ENCODE measurements at places on chromosomes 12 and 14.

DNA sequence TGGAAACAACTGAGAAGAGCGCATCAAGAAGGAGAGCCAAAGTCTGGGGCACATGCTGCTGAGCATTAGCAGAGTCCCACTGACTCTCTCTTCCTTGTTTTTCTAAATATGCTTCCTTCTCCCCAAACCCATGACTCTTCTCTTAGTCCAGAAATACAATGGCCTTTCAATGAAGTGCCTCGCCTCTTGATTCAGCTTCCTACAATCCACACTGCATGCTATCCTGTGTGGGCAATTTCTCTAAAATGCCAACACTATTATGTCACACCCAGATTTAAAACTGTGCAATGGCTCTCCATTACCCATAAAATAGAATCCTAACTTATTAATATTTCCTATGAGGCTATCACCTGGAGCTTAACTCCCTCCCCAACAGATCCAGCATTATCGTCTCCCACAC, 198.6 kb downstream of the RPAP3 start:
- DNase-seq, result no peak

DNA sequence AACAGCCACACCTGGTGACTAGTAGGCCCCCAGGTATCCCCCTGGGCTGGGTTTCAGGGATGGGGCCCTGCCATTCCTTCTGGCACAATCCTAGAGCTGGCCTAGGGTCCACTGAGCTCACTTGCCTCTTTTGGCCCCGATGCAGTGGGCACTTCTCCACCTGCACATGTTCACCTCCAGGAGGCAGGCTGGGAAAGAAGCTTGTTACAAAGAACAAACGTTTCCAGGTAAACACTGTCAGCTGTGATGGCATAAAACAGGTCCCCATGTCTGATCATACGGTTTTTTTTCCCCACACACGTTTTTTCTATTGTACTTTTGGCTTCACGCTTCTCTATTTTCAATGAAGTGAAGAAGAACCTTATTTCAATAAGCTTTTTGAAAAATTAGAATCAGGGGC, 15.8 kb upstream of the HVCN1 start:
- DNase-seq, result no peak

DNA sequence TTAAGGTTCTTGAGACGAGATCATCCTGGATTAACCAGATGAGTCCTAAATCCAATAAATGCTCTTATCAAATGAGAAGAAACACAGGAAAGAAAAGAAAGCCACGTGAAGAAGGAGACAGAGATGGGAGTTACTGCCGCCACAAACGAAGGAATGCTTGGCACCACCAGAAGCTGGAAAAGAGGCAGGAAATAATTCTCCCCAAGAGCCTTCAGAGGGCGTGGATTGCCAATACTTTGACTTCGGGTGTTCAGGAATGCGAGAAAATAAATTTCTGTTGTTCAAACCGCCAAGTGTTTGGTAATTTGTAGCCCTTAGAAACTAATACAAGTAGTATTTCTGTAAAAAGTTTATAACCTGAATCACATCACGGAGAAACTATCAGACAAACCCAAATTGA, 31.3 kb downstream of the ABCD2 start:
- DNase-seq, result no peak

GRCh38 chr12:48000878-48001504, 3.3 kb downstream of the COL2A1 start:
- DNase-seq, result no peak

- DNase-seq, result no peak
Observed at GRCh38 chr12:109687250-109687649, 26.4 kb upstream of the FAM222A start.

DNA sequence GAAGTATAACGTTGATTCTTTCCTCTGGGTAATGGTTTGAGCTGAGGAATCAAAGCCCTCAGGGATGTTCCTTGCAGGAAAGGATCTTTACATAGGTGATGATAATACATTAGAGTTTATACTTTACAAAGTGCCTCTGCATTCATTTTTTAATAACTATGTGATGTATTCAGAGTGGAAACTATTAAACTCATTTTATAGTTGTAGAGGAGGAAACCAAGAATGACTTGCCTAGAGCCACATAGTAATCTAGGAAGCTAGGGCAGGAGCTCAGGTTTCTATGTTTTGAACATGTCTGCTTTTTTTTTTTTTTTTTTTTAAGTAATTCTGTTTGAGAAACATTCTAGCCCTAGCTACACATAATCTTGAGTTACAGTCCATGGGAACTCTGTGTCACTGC, 117.3 kb downstream of the TXNDC16 start:
- no peak for DNase-seq

DNA sequence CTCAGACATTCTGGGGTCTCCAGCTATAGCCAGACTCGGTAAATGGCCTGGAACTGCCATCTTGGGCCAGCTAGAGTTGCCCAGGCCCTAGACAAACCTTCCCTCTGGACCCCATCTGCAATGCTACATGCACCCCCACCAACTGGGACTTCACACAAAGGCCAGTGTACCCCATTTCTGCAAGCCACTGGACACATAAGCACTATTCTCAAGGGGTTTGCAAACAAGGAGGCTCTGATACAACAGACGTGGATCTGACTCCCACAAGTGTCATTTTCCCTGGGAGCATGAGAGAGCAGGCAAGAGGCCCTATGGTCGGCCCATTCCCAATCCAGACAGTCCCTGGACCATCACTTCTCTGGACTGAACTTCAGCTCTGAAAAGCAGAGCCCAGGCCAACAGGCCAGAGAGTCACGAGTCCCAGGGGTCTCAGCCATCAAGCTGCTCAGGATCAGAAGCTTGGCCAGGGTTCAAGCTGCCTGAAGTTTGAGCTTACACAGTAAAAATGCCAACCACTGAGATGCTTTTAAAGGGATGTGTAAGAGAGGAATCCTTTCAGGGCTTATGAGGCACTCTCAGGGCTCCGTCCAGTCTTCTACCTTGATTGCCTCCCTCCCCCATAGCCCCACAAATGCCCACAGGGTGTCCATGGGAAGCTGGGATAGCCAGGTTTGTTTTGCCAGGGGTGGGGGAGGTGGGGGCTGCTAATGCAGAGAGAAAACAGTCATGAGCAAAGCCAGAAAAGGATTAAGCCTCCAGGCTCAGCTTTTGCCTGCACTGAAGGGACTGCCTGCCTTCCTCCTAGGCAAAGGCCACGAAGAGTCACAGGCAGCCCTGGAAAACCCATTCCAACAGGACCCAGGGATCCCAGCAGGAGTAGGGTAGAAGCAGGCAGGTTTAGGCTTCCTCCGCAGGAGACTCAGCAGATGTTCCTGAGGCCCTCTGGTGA, 31.7 kb upstream of the PNMA1 start:
- no peak for DNase-seq

DNA sequence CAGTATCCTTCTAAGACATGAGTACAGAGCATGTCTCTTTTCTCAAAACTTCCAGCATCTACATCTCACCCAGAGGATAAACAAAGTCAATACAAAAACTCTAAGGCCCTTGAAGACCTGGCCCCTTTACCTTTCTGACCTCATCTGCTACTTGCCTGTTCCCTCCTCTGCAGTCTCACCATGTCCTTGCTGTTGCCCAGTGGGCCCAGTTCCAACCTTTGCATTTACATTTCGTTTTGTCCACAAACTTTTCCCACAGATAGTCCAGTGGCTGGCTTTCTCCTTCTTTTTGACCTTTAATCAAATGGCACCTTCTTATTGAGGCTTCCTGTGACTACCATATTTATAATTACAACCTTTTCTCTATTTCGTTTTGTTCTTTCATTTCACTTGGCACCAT, 1.6 kb downstream of the IRAK4 start:
- no peak for DNase-seq

DNA sequence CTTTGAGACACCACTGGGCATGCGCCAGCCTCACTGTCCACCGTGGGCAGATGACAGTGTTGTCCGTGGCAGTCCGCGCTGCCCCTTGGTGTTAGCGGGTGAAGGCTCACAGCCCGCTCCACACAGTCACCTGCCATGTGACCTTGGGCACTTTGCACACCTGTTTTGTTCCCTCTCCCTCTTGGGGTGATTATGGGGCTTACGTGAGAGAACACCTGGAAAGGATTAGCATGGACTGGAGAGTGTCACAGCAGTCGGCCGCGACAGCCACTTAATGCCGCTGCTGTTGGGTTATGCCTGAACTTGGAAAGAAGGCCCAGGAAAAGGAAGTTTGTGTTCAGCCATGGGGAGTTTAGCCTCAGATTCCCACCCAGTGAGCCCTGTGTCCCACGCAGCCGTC, 94.2 kb downstream of the DDX51 start:
- DNase-seq, result no peak

- DNase-seq, result no peak
Observed at GRCh38 chr14:74846168-74846567, 29.8 kb downstream of the PROX2 start.

DNA sequence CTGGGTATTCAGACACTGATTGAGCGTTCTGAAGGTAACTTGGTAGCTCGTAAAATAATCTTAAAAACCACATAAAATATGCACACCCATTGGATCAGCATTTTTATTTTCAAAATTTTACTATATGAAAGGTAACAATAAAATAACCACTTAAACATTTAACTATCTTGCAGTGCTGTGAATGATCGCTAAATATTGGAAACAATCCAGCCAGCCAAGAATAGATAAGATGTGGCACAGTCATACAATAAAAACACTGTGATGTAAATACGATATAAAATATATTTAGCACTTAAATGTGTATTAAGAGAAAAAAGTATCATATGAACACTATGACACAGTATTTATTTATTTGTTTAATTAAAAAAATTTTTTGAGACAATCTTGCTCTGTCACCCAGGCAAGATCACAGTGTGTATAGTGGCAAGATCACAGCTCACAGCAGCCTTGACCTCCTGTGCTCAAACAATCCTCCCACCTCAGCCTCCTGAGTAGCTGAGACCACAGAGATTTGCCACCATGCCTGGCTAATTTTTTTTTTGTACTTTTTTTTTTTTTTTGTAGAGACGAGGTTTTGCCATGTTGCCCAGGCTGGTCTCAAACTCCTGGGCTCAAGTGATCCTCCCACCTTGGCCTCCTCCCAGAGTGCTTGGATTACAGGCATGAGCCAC, 39.4 kb downstream of the SDR9C7 start:
- DNase-seq, result no peak

DNA sequence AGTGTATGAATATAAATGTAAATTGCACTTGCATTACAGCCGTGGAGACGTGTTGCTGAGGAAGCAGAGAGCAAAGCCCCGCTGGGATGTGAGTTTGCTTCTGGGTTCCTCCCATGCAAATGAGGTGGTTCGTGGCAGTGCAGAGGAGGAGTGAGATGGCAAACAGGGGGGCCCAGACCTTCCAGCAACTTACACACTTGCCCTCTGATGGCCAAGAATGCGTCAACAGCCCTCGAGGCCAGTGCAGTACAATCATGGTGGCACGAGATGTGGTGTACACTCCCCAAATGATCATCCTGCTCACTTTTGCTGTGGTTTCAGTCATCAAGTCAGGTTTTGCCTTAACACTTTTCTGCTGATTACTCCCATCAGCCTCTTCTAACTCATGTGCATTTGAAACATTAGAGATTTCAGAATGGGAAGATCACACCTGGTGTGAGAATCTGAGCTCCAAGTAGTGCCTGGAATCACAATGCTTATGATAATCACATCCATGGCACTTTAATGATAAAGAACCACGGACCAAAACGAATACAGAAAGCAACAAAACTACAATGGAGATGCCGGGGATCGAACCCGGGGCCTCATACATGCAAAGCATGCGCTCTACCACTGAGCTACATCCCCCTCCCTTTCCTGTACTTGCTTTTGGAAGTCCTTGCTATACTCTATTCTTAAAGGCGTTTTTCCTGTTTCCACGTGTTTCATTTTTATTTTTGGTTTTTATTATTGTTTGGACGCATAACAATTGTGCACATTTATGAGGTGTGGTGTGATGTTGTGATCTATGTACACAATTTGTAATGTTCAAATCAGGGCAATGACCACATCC, 7.0 kb upstream of the UBC start:
- no peak for DNase-seq

DNA sequence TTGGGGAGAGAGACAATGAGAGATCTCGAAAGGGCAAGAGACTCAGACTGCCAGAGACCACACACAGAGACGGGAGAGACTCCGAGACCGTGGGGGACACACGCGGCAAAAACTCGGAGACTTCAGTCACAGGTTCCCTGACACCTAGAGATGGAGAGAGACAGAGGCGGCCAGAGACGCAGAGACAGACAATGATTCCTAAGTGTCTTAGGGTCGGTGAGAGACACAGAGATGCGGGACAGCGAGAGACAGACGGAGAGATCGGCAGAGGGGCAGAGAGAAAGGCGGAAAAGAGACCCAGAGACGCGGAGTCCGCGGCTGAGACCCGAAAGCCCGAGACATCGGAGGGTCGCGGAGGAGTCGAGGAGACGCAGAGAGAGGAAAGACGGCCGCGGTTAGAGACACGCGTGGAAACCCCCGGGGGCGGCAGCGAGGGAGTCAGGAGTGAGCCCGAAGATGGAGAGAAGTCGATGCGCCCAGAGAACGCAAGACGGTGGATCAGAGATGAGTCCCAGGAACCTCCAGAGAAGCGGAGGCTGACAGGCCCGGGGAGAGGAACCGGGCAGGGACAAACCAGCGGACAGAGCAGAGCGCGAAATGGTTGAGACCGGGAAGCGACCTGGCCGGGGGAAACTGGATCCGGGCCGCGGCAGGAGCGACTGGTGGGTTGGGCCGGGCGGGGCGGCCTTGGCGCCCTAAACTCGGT, 7.8 kb downstream of the LHX5 start:
- DNase-seq, result no peak

- DNase-seq, result no peak
Observed at GRCh38 chr14:76250302-76250701, 98.6 kb downstream of the GPATCH2L start.

DNA sequence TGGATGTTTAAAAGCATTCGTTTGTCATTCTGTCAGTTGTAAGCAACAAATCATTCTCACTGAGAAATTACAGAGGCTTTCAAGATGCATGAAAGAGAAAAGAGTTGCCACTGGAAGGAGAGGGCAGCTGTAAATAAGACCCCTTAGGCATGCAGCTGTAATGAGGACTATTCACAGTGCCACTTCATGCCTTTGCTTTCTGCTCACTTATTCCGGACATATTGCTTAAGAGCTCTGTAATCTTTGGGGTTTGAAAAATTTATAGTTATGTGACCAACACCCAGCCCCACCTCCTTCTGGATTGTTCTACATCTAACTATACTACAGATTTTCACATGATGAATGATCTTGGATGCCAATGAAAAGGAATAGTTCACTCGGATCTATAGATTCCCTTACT, 194.8 kb upstream of the DCN start:
- DNase-seq, result no peak

- DNase-seq, result no peak
Observed at GRCh38 chr12:114443607-114444421, 37.9 kb upstream of the TBX5 start.

Data from HS-27A (cell line).